Hematopoietic multipotent progenitor cell treated with erythropoietin and hydrocortisone succinate and interleukin-3 and kit ligand, for 4 days (in vitro differentiated cells): ENCODE measurements at places on chromosomes 7 and 10.

DNA sequence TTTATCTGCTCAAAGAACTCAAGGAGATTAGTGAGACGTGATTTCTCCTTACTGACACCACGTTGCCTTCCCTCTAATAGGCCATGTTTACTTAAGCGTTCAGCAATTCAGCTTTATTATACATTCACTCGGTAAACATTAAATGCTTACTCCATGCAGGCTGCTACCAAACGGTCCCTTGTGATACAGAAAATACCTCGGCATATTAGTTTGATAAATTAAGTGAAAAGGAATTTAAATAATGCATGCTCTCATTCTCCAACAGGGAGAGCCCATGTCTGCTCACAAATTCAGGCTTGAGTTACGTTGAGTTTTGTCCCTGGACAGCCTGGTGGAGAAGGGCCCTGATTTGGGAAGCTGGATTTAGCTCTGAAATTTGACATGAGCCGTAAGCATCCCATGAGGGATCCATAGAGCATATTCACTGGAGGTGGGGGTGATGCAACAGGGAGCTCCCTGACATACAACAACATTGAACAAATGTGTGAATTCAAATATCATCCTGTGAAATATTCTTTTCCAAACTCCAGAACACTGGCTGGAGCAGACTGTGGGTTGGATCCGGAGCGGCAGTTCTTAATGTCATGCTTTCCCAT lies 86.3 kb downstream of the TBXAS1 start:
- DNase-seq: no peak

- no peak for DNase-seq
These were observed 91.6 kb downstream of the HECW1 start for GRCh38 chr7:43204081-43204480.

DNA sequence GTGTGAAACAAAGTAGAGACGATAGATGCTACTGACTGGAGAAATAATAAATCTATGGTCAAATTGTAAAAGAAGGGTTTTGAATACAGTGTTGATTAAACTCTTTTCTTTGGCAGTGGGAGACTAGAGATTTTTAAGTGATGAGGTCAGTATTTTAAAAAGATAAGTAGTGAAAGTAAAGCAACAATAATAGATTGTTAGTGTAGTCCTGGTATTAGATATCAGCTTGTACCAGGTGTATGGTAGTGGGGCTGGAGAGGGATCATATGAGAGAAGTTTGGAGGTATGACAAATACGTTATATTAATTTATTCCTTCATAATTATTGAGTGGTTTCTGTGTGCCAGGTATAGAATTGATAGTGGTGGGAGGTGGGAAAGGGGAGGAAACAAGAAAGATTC lies 25.2 kb downstream of the PHTF2 start:
- DNase-seq: no peak

- no peak for DNase-seq
These were observed 62.7 kb upstream of the CARD11 start for GRCh38 chr7:3106361-3106826.

- DNase-seq: no peak
These were observed 261.6 kb upstream of the AOAH start for GRCh38 chr7:36985866-36986400.

DNA sequence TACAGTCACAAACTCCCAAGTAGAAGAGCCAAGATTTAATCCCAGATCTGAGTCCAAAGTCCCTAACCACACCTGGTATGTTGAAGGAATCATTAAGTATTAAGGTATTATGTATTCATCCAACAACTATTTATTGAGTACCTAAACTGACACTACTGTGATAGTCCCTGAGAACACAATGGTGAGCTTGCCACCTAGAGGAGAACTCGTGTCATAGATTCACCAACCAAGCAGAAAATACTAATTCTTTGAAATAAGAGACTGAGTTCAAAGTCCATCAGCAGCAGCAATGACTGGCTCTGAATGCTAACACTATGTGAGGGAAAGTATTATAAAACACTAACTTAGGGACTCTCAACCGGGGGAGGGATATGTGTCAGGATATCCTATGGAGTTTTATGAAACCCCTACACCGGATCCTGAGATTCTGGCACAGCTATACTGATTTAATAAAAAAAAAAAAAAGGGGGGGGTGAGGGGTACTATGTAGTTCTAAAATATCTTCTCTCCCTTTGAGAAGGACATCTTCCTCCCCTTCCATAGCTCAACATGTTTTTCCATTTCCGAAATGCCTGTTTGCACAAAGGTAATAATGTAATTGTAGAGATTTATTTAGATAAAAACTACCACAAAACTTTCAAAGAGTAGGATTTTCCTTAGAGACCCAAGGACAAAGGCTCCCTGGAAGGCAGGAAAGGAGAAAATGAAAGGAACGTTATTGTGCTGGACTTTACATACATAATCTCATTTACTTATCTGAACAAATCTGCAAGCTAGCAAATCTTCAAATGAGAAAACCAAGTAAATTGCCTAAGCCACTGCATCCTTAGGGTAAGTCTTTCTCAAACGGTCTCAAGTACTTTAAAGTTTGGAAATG lies 1.6 kb downstream of the NCOA4 start:
- peak; percentile 87 for DNase-seq

- DNase-seq: peak; percentile 47
These were observed 87.7 kb downstream of the PIK3CG start for GRCh38 chr7:106952658-106953231.

DNA sequence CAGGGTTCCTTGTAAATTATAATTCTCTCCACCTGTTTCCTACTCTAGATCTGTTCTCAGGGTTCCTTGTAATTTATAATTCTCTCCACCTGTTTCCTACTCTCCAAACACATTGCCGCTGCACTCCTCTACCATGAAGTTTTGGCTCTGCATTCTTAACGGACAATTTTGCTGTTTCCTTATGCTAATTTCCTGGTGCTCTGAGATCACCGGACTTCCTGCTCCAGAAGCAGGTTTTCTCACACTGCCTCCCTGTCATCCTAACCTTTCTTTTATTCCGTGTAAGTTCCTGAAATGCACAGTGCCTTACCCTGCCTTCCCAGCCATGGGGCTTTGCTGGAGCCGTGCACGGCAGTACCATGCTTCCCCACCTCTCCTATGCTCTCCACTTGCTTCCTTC lies 256.8 kb downstream of the PLXNA4 start:
- DNase-seq: no peak
